ENCODE measurements at places on chromosomes 4 and X.

GRCh38 chr4:160592258-160592657, 1489.4 kb downstream of the RAPGEF2 start:
- no peak for DNase-seq

GRCh38 chr4:26858947-26859401, 1.7 kb upstream of the STIM2 start:
- DNase-seq: no peak

- no peak for DNase-seq
Measured at GRCh38 chr4:145795521-145795920, 115.6 kb downstream of the C4orf51 start.

DNA sequence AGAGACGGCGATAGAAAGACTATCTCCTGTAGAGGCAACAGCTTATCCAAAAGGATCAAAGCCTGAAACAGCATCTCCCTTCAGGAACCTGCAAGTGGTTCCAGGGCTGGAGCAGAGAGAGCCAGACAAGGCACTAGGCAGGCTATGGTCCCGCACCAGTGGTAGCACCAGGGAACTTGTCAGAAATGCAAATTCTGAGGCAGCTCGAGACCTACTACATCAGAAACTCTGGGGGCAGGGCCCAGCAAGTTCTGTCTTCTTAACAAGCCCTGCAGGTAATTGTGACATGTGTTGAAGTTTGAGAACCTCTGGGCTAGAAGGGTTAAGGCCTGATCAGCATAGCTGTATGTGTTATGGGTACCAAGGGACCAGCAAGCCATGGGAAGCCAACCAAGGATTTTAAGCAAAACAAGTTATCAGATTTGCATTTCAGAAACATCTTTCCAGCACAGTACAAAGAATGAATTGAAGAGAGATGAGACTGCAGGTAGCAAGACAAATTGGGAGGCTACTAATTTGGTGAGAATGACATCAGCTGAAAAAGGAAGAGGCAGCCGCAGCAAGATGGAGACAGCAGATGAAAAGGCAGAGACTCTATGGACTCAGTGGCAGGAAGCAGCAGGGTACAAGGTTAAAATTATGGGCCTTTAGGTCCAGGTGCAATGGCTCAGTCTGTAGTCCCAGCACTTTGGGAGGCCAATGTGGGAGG, 139.7 kb downstream of the TSPAN5 start:
- DNase-seq: no peak

DNA sequence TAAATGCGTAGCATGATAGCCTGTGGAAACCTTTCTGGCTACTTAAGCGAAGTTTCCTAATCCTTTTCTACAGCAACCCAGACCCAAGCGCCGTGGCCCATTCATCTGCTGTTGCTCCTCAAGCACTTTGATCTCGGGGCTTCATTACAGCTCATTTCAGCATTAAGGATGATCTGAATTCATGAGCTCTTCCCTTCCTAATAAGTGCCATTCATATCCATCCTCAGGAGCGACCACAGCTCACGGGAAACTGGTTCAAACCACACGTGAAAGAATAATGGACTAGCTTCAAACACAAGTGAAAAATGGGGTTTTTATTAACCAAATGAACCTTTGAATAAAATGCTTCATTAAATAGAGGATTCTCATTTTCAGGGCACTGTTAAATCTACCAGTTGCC, 202.6 kb upstream of the LEF1 start:
- DNase-seq: no peak

DNA sequence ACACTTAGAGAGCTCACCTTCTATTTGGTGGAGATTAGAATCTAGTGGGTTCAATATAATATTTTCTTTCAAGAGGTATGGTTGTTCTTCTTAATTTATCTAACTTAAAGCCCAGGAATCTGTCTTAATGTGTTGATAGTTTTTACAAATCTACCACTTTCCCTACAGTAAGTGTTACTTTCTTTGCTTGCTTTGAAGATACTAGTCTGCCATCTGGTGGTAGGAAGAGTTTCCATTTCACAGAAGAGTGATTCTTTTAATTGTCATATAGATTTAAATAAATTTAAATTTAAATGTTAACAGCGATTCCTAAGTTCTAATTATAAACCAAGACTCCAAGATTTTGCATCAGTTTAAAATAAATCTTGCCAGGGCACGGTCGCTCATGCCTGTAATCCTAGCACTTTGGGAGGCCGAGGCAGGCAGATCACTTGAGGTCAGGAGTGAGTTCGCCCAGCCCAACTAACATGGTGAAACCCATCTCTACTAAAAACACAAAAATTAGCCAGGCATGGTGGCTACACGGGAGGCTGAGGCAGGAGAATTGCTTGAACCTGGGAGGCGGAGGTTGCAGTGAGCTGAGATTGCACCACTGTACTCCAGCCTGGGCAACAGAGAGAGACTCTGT, 43.5 kb downstream of the NUDT9 start:
- DNase-seq: no peak

- DNase-seq: no peak
Measured at GRCh38 chr4:10688846-10689245, 4.3 kb upstream of the CLNK start.

DNA sequence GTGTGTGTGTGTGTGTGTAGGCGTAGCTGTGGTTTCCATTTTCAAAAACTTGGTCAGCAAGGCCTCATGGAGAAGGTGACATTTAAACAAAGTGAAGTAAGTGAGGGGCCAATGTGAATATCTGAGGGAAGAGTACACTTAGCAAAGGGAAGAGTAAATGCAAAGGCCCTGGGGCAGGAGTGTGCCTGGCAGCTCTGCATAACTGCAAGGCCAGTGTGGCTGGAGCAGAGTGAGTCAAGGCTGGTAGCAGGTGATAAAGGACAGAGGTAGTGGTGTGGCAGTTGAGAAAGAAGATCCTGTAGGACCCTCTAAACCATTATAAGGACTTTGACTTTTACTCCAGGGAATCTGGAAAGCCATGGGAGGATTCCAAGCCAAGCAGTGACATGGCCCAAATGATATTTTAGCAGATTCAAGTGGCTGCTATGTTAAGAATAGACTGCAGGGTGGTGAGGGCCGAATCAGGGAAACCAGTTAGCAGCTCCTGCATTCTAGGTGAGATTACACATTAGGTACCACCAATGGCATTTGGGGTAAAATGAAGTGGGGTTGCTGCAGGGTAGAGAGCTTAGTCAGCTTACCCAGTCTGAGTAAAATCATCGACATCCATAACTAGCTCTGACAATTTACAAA, 5.9 kb upstream of the TBC1D1 start:
- no peak for DNase-seq

- DNase-seq: no peak
Measured at GRCh38 chr4:52825460-52826090, 36.5 kb upstream of the RASL11B start.

GRCh38 chr4:21948347-21949072, at the start of gene KCNIP4:
KCNIP4 (minus strand) TSS chr4:21948772.
- DNase-seq: no peak

DNA sequence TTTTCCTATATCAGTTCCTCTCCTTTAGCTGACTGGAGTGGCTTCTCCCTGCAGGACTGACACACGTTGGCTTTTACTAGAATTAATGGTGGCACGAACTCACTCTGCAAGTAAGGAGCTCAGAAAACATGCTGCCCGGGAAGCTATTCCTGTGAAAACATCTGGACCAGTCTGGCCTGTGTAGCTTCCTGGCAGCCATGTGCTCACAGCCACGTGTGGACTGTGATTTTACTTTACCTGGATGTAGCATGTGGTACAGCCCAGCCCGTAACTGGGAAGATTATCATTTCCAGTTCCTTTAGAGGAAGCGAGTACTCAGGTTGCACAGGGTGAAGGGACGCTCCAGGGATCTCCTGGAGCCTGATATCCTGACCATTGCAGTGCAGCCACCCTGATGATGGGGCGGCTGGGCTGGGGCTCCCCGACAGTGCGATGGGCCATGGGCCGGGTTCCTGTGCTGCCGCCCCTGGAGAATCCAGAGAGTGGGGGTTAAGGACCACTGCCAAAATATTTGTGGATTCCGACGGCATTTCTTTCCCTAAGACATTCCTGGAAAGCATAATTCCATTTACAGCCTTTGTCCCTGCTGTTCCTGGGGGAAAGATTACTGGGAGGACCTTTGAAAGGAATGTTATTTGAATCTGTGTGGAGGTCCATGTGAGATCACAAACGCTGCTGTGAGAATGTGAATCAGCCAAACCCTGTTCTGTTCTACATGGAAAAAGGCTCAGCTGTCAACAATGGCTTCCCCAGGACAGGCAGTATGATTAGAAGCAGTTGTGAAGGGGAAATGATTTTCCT, 35.0 kb downstream of the PROM1 start:
- DNase-seq: no peak

DNA sequence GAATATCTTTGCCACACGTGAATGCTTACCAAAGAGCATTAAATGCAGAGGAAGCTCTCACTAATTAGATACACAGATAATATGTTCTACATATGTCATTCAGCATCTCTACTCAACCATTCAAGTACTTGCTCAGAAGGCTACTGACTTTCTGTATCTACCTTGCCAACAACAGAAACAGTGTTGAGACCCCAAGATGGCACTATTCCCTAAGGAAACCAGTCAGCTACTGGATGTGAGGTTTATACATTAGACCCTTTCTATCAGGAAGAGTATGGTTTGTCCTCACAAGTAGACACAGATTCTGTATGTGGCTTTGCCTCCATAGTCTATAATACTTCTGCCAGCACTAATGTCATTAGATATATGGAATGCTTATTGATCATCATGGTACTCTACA, 443.9 kb upstream of the INTU start:
- no peak for DNase-seq

- DNase-seq: no peak
Measured at GRCh38 chrX:115134382-115134781, 54.8 kb upstream of the RBMXL3 start.

DNA sequence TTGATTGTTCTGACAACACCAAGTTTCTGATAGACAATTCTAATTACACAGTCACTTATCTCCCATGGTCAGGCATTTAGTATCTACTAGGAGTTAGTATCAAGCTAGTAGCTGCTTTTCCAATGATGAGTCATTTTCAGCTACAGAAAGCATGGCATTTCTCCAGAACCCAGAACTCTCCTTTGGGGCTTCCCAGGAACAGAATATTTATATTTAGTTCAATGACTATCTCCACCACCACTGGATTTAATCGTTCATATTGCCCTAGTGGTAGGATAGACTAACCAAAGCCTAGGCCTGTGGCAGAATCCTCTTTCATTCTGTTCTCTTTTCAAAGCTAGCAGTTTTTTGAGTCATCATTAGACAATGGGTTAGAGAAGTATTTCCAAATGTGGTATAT, 569.4 kb downstream of the GABRG1 start:
- DNase-seq: no peak

- DNase-seq: no peak
Measured at GRCh38 chrX:63930140-63930539, 145.1 kb upstream of the ARHGEF9 start.

- no peak for DNase-seq
Measured at GRCh38 chr4:123659730-123660129, 263.1 kb downstream of the SPRY1 start.

DNA sequence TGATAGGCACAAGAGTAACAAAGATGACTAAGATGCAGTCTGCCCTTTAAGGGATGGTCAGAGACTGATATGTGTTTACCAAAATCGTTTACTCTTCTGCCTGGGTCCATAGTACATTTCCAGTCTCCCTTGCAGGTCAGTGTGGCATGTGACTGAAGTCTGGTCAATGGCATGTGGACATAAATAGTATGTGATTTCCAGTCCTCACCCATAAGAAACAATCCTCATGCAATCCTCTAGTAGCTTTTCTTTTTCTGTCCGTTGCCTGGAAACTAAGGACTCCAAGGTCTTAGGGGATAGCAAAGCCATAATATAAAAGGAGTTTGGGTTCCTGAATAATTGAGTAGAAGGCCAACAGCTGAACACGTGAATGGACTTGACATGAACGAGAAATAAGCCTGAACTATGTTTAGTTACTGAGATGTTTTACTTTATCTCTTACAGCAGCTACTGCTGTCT, 1.1 kb downstream of the SLC9B2 start:
- no peak for DNase-seq

GRCh38 chrX:126551725-126552312, 795 bp downstream of the DCAF12L1 start:
- DNase-seq: no peak

DNA sequence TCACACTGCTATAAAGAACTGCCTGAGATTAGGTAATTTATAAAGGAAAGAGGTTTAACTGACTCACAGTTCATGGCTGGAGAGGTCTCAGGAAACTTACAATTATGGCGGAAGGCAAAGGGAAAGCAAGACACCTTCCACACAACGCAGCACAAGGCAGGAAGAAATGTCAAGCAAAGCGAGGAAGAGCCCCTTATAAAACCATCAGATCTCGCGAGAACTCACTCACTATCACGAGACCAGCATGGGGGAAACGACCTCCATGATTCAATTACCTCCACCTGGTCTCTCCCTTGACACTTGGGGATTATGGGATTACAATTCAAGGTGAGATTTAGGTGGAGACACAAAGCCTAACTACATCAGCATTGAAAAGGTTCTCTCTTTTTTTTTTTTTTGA, 39.6 kb downstream of the PALLD start:
- DNase-seq: no peak

GRCh38 chrX:15679246-15679645, 14.6 kb upstream of the CLTRN start:
- DNase-seq: no peak

GRCh38 chr4:183185018-183185417, 86.0 kb downstream of the WWC2 start:
- no peak for DNase-seq

DNA sequence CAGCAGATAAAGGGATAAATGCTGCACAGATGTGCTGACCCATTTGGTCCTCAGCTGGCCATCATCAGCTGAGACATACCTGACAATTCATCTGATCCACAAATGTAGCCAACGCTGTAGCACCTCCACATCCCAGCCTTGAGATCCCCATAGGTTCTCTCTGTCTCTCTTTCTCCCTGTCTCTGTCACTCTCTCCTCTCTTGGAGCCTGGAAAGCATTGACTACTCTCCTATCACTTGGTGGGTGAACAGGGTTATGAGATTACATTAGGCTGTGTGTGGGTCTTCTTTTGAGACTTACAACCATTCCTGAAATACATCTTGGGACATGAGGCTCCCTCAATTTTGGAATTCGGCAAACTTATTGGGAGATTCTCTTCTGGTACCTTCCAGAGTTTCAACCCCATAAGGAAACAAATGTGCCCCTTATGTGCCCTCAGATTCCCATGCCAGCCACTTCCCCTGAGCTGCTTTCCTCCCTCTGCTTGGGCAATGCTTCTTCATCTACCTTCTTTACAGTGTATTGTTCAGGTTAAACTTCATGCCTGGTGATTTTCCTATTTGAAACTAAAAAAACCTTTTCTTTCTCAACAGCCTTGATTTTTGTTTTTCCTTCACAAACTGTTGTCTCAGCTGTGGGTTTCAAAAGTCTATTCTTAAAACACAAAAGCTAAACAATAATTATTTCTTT, 29.1 kb upstream of the FGF2 start:
- no peak for DNase-seq

GRCh38 chr4:118193421-118193820, 159.1 kb downstream of the NDST3 start:
- no peak for DNase-seq
